ENCODE measurements at places on chromosomes 4 and X. TPM values are rescaled to one million over a fixed set of nuclear protein-coding genes. Genes with fewer than 3 reads are reported as not detected.

DNA sequence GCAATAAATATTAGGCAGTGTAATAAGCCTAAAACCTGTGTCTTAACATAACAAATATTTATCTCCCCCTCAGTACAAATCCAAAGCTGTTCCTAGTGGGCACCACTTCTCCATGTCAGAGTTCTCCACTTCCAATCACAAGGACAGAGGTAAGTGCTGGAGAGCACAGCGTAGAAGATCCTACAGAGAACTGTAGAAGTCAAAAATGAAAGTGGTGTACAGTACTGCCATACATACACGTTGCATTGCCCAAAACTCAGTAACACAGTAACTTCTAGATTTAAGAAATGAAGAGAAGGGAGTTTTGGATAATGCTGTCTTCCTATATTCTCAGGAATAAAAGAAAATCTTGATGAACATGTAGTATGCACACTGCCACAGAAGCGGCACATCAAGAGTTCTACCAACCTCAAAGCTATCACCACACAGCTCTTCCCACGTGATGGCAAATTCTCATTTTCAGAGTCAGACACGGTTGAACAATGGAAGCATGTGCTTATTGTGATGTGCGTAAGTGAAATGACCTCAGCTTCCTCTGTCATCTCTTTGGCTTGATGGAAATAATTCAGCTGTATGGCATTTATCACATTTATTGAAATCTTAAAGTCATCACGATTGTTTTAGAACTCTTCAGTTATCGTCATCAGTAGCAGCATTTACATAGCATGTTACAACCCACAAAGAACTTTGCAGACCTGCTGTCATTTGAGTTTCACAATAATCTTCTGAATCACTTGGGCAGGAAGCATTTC lies 27.1 kb upstream of the SPANXN4 start:
- H3K36me3 ChIP-seq = no peaks in the 10 kb centered on the region
- no peak overlapping the region for H3K4me3 ChIP-seq

DNA sequence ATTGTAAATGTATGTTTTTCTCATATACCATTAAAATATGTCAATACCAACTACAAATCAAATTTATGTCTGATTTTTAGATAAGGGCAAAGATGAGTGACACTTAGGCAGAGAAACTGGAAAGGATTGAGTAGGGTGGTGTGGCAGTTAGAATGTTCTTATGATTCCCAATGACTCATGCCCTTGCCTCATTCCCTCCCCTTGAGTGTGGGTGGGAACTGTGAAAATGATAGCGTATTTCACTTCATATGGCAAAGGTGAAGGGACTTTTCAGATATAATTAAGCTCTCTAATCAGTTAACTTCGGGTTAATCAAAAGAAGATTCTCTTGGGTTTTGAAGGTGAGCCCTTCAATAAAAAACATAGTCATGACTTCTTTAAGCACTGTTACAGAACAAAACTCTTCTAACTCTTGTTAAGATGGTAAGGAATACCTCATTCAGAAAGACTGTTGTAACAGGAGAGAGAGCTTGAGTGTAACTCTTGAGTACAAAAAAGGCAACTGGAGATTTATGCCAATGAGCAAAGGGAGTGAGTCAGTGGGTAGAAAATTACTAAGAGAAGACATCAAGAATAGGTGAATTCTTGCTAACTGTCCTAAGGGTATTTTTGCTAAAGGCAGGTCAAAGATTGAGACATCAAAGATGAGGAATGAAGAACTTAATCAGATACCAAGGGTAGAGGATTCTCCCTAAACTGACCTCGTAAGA lies 329.5 kb downstream of the KCTD8 start:
- no peaks in the 10 kb centered on the region for H3K4me1 ChIP-seq
- no peaks in the 10 kb centered on the region for H3K36me3 ChIP-seq
- H3K4me3 ChIP-seq = no peak overlapping the region
- H3K27ac ChIP-seq = no peak overlapping the region
- no peak for DNase-seq

DNA sequence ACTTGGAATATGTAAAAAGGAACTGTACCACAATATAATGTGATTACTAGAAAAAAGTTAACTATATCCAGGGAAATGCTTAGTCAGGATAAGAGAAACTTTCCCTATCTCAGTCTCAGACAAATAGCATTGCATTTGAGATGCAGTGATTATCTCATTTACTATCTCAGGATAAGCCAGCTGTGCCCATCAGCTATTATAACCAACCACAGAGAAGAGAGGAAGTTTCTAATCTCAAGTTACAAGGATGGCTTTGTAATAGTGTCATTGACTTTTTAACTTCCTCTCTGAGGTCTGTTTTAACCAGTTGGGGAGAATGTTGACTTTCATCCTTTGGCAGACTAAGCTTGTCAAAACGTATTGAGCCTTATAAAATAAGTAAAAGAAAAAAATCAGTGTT lies 56.5 kb downstream of the SNX25 start:
- H3K27me3 ChIP-seq = no peaks in the 10 kb centered on the region
- peaks cover 3% of the 10 kb centered on the region for H3K36me3 ChIP-seq
- DNase-seq = peak; percentile 82
- no peak overlapping the region for H3K4me3 ChIP-seq
- H3K27ac ChIP-seq = no peak overlapping the region

GRCh38 chrX:2761246-2761645 lies 9.4 kb downstream of the XG start:
- no peaks in the 10 kb centered on the region for H3K36me3 ChIP-seq
- no peak for DNase-seq
- H3K4me3 ChIP-seq = no peak overlapping the region
- H3K4me1 ChIP-seq = no peaks in the 10 kb centered on the region

Gene PCSK1N
- total RNA-seq = not detected

DNA sequence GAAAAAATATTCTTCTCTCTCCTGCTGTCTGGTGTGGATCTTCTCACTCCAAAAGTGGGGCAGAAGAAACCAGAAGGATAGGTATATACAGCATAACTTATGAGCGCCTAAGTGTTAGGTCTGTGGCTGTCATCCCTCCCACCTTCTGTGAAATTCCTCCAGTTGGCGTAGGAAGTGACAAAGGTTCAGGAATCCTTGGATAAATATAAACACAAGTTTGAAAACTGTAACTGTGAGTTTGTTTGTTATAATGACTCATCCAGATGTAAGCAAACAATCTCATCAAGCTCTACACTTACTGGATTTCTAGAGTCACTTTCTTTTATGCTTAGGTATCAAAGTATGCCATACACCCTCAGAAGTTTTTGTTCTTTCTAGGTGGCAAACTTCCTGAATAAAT lies 405.2 kb downstream of the FAT4 start:
- DNase-seq = peak; percentile 41
- no peak overlapping the region for H3K4me3 ChIP-seq
- H3K4me1 ChIP-seq = 0 out of 2 replicates have a peak, but pooled peaks cover 3% of the 10 kb centered on the region

Data from IMR-90 (cell line).